ENCODE measurements at places on chromosomes 11 and 22.

- no peak for DNase-seq
These were observed 37.7 kb upstream of the PCF11 start for GRCh38 chr11:83119216-83119615.

GRCh38 chr22:39721206-39722031, 150.9 kb downstream of the CACNA1I start:
- DNase-seq: no peak

- DNase-seq: no peak
These were observed 78.4 kb downstream of the CDKN1C start for GRCh38 chr11:2807025-2807681.

DNA sequence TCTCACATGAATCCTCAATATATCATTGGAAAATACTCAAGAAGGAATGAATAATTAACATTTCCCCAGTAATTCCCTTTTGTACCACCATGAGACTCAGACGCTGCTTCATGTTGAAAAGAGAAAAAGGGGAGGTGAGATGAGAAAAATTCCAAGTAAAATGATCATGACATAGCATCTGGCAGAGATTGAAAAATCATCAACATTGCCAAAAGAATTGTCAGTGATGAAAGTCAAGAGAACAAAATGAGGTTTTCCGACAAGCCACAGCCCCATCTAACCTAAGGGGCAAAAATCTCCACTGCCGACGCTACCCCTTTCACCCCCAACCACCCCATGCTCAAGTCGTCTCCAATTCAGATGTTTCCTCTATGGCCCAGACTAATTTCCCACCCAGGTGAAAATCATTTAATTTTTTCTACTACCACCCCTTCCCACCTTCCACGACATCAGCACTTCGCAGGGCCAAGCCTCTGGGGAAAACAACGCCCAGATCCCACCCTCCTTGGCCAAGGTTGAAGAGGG, 1.2 kb downstream of the RAB6A start:
- no peak for DNase-seq

GRCh38 chr11:13242564-13242963, 35.0 kb upstream of the BMAL1 start:
- no peak for DNase-seq

DNA sequence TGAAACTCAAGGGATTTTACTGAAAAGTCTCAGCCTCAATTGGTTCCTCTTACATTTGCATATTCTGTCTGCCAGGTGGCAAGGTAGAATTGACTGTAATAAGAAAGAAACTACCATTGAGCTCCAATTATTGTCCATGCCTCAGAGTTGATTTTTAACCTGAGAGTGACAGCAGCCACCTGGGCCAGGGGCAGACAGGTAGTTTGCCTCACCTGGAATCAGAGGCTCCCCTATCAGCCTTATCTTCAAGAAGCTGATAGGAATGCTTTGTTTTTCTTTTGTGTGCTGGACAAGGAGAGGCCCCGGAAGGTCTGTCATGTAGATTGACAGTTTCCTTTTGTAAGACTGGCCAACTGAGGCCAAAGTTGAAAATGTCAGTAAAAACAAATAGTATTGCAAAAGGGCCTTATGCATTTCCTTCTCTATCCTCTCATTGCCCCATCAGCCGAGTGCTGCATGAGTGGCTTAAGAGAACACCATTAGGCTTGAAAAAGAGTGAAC, 34.1 kb downstream of the CD44 start:
- no peak for DNase-seq

- DNase-seq: no peak
These were observed 29.0 kb upstream of the NAP1L4 start for GRCh38 chr11:3021125-3021524.

DNA sequence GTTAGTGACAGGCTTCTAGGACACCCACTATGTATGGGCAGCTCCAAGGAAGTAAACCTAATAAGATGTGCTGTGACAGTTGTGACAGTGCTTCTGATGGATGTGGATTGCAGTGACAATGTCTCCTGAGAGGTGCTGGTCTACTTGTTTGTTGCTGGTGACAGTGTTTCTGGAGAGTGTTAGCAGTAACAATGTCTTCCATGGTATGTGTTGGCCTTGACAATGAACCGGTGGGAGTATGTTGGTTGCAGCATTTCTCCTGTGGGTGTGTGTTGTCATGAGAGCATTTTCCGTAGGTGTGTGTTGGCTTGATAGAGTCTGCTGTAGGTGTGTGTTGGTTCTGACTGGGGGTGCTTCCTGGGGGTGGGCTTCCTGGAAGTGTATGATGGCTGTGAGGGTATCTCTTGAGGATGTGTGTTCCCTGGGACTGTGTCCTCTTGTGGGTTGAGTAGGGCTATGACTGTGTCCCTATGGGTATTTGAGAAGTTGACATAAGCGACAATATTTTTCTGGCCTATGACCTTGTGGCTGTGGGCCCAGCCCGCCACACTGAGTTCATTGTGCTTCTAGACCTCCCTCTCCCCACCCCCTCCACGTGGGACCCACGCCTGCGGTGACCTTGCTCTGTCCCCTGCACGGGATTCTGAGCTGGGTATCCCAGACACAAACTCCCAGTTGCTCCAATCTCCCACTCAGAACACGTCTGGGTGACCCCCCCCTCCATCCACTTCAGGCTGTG, 1.2 kb downstream of the DCHS1 start:
- no peak for DNase-seq
